Body of pancreas (tissue), 4 donors: ENCODE measurements at places on chromosomes 3 and 15.

- DNase-seq, result peak; percentile 42
Observed at GRCh38 chr15:99105514-99106341, 848 bp downstream of the SYNM start.

GRCh38 chr3:43369404-43370292, 83.3 kb downstream of the SNRK start:
- DNase-seq, result no peak

DNA sequence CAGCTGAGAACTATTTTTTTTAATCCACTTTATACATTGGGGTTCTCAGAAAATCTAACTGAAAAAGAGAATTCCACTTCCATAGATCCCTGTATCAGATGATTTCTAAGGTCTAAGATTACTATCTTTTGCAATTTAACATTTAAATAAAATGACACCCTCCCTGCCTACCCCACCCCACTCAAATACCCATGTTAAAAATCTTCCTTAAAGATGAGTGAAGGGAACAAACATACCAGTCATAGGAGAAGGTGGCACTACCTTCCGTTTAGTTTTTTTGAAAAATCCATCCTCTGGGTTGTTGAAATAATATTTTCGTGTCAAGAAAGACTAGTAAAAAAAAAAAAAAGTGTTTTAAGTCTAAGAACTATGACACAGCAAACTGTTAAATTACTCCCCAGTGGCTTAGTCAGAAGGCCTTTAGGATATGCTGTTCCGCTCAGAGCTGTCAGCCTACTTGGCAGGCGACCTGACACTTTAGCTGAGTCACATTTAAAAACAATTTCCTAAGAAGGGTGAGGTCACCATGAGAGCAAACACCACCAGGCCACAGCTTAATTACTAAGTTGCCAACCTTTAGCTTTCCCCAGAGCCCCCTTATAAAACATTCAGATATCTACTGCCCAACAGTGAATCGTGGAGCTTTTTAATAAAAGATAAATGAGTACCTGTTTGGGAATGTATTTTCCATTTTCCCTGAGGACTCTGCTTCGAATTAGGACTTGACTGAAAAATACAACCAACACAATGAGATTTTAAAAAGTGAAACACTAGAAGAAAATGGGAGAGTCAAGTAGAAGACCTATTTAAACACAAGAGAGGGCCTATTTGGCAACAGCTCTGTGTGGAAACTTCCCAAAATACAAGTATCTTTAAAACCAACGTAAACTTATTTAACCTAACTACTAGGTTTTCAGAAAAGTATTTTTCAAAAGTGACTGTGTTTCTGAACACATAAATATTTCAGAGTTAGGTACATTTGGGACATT, 9.6 kb downstream of the EMC3 start:
- DNase-seq, result peak; percentile 88

DNA sequence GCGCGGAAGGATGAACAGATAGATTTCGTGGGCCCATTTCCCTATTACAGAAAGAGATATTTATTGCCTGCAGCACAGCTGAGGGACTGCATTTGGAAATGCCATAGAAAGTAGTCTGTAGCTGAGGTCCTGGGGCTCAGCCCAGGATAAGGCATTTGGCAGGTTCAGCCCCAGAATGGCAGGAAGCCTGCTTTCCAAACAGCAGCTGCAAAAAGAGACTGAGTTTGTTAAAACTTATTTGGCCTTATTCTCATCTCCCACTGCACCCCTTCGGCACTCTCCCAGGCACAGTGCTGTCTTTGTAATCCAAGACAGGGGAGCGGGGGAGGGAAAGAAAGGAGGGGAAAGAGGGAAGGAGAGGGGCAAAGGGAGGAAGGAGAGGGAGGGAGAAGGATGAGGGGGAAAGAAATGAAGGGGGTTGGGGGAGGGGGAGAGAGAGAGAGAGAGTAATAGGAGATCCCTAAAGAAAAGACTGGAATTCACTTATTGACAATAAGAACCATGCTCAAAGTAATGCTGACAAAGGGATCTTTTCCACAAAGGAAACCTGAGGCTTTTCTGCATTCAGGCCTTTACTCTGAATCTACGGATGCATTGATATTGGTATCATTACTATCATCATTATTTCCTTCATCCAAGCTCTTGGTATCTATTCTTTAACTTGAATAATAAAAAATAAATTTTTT, 94.0 kb upstream of the LRRN1 start:
- DNase-seq, result no peak

- no peak for DNase-seq
Observed at GRCh38 chr3:148075771-148076716, 621.7 kb upstream of the AGTR1 start.

GRCh38 chr15:66566963-66567531, 1.2 kb upstream of the LCTL start:
- DNase-seq, result peak; percentile 54

- DNase-seq, result no peak
Observed at GRCh38 chr3:72340476-72341379, 507.5 kb downstream of the SHQ1 start.

GRCh38 chr15:77012117-77012712, 17.3 kb downstream of the PSTPIP1 start:
- DNase-seq, result no peak

- peak; percentile 59 for DNase-seq
Observed at GRCh38 chr3:122305818-122306621, 19.0 kb upstream of the CSTA start.

- DNase-seq, result peak; percentile 33
Observed at GRCh38 chr3:53253707-53254508, 1.9 kb downstream of the TKT start.

GRCh38 chr3:12442654-12443501, 41.4 kb upstream of the TSEN2 start:
- no peak for DNase-seq

- DNase-seq, result no peak
Observed at GRCh38 chr15:90309020-90309419, 43.1 kb upstream of the ZNF774 start.

DNA sequence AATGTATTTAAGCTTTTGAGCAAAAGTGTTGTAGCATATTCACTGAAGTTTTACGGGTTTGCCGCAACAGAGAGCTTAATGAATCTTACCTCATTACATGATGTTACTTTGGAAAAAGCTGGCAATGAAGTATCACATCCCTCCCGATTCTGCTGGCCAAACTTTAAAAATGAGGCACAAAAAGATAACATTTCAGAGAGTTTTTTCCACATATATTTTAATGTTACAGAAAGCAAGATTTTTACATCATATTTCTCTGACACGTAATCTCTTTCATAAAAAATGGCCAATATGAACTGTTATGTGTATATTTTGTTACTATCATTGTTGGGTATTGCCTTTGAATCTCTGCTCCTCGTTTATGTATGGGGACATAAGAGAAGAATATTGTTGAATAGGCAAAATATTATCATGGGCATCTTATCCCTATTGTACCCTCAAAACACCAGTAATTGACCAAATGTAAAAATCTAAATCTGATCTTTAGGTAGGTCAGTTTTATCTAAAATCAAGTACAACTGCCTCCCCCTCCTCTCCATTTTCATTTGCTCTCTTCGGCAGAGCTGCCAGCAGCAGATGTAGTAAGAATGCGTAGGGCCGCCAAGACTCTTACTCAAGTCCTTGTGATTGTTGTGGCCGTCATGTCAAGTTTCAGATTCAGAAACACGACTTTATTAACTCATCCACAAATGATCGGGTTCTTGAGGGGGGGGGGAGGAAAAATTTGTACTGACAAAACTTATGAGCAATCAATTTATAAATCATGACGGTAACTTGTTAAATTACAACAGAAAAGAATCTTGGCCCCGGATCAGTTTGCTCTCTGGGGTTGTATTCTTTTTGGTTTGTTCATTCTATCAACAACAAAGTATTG, 106.7 kb upstream of the THRB start:
- no peak for DNase-seq

DNA sequence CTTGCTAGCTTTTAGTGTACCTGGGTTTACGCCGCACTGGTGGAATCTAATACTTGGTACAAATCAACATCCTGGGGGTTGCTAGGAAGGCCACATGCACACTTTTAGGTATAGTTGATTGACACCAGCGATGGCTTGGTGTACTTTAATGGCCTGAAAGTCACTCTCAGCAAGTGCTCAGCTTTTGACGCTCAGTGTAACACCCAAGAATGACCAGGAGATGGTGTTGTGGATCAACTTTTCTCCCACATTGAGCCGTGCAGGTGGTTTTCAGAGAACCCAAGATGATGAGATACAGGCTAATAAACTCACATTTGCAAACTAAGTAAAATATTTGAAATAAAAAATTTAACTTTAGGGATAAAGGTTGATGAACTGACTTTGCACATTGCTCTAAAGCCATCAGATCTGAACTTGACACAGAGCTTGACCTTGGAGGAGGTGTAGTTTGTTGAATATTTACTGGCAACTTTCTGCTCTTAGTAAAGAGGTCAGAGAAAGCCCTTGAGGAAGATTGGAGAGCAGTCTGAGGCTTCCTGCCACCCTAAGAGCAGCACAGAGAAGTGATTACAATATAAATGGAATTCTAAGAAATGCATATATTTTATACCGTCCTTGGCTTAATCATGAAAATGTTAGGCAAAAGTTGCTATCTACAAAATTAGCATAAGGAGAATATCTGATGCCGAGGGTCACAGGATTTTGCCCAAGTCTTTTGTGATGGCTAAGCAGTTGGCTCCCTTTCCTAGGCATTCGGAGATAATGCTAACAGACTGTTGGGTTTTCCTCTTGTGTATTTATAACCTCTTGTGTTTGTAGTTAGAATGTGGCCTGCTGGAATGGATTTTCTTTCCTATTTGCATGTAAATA, 143.4 kb upstream of the RASGRP1 start:
- peak; percentile 52 for DNase-seq

DNA sequence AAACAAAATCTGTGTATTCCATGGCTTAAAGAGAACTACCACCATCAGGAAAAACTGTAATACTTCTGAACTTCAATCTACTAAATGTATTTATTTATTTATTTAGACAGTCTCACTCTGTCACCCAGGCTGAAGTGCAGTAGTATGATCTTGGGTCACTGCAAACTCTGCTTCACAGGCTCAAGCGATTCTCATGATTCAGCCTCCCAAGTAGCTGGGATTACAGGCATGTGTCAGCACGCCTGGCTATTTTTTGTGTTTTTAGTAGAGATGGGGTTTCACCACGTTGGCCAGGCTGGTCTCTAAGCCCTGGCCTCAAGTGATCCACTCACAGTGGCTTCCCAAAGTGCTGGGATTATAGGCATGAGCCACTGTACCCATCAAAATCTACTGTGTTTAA, 202.3 kb upstream of the POU1F1 start:
- DNase-seq, result no peak

GRCh38 chr3:8837162-8837561, 67.7 kb upstream of the OXTR start:
- DNase-seq, result no peak

GRCh38 chr3:83096-83495, 113.5 kb upstream of the CHL1 start:
- DNase-seq, result no peak
